EL (cell line): ENCODE measurements at places on chromosomes 4 and X.

- peak; percentile 0 for DNase-seq
These were observed 502.3 kb upstream of the DIAPH2 start for GRCh38 chrX:96182366-96182765.

GRCh38 chrX:34810364-34810763 is 132.2 kb upstream of the FAM47B start:
- peak; percentile 34 for DNase-seq

DNA sequence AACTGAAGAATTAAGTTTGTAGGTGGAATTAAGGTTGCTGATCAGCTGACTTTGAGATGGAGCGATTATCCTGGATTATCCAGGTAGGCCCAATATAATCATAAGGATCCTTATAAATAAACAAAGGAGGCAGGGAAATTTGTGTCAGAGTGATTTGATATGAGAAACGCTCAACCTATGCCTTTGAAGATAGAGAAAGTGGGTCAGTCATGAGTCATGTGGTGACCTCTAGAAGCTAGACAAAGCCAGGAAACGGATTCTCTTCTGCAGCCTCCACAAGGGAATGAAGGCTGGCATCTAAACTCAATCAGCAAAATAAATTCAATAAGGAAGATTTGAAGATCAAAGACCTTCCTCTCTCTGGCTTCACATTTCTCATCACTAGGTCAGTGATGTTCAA is 41.5 kb upstream of the SMIM10 start:
- peak; percentile 56 for DNase-seq

- no peak for DNase-seq
These were observed 92.7 kb downstream of the STK32B start for GRCh38 chr4:5143940-5144339.
